ENCODE measurements at places on chromosomes 6 and 20.
A peak's percentile ranks its signal among the peaks of the same experiment; 100 is the strongest.

DNA sequence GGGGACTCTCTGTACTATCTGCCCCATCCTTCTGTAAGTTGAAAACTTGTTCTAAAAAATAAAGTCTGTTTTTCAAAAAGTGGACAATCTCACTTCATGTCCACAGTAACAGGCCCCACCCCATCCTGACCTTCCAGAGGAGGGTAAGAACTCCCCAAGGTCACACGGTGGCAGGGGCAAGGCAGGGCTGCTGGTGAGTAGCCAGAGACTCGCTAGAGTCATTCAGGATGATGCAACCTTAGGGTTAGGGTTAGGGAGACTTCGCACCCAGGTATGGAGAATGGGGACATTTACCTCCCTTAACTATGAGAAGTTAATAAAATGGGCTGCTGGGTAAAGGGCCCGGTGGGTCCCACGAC is 15.4 kb downstream of the PEDS1 start:
- DNase-seq = no peak

GRCh38 chr6:136012198-136012887 is 160.8 kb downstream of the PDE7B start:
- no peak for DNase-seq

GRCh38 chr6:167719920-167720319 is 106.8 kb upstream of the AFDN start:
- DNase-seq = no peak

GRCh38 chr20:54618412-54618811 is 143.0 kb downstream of the DOK5 start:
- no peak for DNase-seq

DNA sequence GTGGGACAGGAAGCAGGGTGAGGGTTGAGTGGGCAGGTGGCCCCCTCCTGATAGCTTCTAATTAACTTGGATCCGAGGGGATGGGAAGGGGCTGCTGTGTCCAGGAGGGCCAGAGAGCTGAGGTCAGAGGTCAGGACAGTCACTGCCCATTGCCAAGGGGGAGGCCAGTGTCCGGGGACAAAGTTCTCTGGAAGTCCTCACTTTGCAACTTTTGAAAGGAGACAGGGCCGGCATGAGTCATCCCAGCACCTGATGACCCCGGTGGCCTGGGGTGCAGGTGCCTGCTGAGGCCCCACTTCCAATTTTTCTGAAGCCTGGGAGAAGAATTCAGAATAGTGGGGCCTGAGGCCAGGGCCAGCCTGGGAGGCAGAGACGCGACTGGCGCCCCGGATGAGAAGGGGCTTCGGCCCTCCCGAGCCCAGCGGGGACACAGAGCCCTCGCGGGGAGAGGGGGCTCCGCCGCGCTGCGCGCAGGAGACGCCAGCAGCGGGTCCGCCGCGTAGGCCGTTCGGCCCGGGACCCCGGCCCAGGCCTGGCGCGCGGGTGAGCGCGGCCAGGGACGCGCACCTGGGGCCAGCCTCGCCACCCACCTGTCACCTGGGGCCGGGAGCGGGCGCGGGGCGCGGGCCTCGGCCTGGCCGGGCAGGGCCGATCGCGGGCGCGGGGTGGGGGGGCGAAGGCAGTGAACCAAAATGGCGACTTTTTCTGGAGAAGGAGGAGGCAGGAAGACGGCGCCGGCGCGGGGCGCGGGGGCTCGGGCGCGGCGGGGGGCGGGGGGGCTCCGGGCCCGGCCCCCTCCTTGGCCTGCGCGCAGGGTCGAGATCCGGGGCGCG is 586 bp downstream of the ZNF512B start:
- DNase-seq = no peak

DNA sequence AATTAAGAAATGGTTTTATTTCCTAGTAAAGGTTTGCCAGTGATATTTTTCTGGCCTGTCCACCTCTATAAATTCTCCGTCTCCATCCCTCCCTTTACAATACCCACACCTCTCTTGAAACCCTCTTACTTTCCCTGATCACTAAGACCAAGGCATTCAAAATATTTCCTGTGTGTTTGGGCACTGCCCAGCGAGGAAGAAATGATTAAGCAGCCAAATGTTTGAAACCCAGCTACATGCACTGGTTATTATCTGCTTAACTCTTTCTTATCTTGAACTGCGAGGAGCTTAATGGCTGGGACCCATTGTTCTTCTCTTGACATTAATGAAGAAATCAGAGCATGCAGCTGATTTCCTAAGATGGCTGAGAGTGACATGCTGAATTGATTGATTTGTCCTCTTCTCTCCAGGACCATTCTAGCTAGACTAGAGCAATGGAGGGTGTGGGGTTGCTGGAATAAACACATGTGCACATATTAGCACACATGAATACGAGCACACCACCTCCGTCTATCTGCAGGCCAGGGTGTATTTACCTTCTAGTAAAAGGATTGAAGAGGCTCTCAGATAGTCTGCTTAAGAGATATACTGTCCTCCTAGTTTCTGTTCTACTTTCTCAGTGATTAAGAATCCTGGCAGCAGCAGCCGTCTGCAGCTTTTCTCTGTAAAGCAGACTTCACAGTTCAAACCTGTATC is 46.1 kb upstream of the PRDM1 start:
- DNase-seq = no peak

DNA sequence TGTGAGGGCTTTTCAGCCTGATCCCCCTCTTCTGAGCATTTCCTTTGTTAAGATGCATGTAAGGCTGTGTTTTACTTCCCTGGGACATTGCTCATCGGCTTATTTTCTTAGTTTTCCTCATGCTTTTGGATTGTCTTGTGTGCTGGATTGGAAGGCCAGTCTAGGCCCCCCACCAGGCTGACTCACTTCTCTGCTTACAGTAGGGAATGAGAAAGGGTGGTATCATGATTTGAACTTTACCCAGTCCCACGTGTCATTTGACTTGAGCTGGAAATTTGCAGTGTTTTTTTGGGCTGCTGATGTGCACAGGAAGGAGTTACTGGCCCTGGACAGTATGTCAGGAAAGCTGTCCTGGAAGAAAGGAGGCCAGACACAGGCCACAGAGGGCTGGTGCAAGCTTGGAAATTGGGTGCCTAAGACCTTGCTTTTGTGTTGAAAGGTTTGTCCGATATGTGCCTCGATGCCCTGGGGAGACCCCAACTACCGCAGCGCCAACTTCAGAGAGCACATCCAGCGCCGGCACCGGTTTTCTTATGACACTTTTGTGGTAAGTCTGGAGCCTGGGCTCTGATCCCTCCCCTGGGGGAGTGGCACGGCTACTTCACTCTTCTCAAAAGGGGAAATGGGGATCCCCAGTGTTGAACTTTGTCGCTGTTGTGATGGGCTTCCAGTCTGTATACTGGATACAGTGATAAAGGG is 12.8 kb downstream of the RNF114 start:
- DNase-seq = no peak

- no peak for DNase-seq
These were observed 38.1 kb downstream of the GJA10 start for GRCh38 chr6:89932245-89932802.

DNA sequence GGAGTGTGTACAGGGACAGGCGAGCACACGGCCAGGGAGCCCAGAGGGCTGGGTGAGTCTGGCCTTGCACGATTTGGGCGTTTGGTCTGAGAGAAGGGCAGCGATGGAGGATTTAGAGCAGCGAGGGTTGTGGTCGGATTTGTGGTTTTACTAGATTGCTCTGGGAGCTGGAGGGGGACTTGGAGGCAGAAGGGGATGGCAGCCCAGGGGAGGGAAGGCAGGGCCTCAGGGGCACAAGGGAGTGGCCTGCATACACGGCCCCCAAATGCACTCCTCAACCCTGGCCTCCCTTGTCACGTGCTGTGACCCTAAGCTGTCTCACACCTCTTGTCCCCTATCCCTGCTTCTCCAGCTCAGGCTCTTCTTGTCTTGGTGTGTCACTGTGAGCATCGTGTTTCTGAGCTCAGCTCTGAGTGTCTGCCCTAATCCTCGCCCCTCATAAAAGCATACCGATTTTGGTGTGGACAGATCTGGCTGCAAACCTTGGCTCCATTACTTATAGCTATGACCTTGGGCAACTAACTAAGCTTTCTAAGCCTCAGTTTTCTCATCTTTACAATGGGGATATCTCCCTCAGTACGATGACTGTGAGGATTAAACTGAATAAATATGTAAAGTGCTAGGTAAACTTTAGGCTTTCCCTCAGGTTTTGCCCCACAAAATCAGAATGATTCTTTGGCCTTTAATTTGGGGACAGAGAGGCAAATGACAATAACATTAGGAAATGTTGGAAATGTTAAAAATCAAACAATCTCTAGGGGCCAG is 120.1 kb upstream of the ARMC2 start:
- no peak for DNase-seq

- DNase-seq = no peak
These were observed 1514.8 kb upstream of the DEFB115 start for GRCh38 chr20:29742699-29743100.

GRCh38 chr20:45479822-45480221 is 10.3 kb downstream of the WFDC2 start:
- DNase-seq = no peak

GRCh38 chr6:21327326-21328112 is 266.0 kb upstream of the SOX4 start:
- no peak for DNase-seq

- no peak for DNase-seq
These were observed 125.0 kb upstream of the ID4 start for GRCh38 chr6:19712012-19712688.

DNA sequence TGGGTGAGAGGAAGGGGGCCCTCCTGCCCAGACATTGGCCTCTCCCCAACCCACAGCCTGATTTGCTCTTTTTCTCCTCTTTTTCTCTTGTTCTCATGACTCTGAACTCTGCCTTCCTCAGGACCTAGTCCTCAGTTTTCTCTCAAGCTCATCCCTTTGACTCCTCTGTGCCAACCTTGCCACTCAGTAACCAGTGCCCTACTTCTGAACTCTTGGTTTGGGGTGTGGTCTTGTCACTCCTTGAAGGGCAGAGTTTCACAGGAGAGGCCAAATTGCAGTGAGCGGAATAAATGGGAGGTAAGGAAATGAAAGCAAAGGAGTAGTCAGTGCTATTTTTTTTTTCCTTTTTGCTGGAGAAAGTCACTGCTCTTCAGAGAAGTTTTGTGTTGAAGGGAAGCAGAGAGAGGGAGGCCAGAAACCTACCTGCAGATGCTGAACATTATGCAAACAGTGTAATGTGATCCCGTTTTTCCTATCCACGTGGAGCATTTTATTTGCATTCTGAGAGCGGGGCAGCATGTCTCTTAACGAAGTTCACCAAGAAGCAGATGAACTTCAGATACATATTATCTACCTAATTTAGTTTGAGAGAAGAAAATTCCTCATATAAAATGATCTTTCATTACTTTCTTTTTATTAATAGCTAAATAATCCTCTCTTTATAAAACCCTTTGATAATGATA is 26.9 kb downstream of the CFAP61 start:
- DNase-seq = no peak

DNA sequence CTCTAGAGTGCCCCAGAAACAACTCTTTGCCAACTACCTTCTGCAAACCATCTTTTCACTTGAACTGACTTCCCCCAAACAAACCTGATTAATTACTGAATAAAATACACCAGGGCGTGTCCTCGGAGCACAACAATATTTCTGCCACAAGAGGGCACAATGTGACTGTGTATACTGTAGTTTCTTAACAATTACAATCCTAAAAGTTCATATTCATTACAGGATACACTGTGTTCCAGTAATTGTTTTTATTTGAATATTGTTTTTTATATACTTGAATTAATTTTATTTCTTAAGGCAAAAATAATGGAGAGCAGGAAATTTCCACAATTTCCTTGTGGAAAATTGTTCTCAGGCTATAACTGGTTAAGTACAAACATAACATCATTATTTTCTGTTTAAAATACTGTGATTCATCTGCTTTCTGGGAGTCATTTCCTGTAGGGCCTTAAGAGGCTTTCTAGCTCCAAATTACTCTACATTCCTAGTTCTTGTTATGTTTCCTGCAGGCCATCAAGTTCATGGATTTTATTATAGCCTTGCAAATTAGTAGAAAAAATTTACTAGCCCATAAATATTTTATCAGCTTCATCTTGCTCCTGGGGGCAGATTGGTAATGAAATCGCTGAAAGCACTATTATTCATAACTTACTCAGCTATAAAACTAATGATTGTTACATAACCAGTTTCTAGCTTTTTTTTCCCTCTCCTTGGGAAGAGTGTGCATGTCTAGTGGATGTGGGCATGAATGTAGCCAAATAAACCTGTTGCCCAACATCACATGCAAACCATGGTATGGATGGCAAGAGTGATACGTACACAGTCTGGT is 51.9 kb upstream of the SLC22A16 start:
- peak; percentile 11 for DNase-seq

GRCh38 chr6:17536586-17536985 is 63.5 kb upstream of the FAM8A1 start:
- DNase-seq = no peak

- no peak for DNase-seq
These were observed 4.8 kb downstream of the CCDC28A start for GRCh38 chr6:138778331-138778730.

DNA sequence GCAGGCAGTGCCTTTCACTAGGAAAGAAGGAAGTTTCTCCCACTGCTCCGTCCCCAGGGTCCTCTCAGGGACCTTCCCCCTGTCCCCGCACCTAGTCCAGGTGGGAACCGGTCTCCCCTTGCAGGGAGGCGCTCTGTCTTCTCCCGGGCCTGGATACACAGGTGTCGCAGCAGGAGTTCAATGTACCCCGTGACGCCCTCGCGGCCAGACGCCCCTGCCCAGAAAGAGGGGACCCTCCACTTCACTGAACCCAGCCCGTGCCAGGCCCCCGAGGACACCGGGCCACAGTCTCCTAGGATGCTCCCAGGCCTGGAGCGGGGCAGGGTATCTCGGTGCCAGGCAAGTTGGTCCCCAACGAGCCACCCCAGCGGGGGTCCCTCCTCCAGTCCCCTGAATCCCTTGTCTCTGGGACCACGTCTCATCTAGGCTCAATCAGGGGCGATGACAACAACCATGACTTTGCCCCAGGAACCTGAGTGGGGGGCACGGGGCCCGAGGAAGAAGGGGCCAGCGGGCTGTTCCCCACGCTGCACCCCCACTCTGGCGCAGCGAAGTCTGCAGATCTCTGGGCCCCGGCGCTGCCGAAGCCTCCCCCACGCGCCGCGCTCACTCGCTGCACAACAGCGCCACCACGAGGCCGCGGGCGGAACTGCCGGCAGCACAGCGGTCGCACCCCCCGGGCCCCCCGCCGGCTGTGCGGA is 103.0 kb downstream of the EDN3 start:
- DNase-seq = peak; percentile 72

DNA sequence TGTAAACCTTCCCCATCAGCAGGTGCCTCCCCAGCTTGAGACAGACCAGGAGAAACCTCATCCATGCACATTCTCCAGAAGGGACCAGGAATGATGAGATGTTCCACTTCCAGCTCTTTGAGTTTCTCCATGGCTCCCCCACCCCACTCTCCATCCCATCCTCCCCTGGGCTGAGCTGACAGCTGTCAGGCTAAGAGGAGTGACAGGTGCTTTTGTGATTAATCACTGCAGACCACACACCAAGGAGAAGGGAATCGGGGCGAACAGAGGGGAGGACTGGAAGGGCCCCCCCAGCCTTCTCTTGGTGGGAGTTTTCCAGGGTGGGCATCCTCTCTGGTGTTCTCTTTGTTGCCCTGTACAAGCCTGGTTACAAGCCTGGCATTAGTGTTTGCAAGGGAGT is 56.1 kb upstream of the ZFAND3 start:
- DNase-seq = no peak

All from stimulated activated CD4-positive, alpha-beta T cell treated with anti-CD3 and anti-CD28 coated beads, Interleukin-1b, Interleukin-23, amount 100 ng/mL, for 24 hours (primary cell).